ENCODE measurements at places on chromosomes 1 and 21.

GRCh38 chr1:178632653-178633052 lies 92.4 kb upstream of the RALGPS2 start:
- no peak for DNase-seq

GRCh38 chr1:27074175-27074780 lies 61.6 kb upstream of the TENT5B start:
- DNase-seq = no peak

DNA sequence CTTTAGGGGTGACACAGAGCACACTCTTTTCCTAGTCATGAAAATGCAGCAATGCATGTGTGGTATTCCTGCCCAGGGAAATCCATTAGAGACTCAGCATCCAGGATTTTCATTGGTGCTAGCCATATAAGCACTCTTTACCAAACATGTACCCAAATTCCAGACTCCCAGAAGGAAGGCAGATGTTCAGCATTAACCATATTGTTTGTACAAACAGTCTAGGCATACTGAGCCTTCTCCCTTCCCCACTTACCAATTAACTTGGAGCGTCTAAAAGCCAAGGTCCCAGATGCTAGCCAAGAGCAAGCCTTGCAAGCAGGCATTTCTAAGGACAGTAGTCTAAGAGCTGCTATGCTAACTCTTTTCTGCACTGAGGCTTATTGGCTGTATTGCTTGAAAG lies 27.9 kb downstream of the ZBED6 start:
- no peak for DNase-seq

DNA sequence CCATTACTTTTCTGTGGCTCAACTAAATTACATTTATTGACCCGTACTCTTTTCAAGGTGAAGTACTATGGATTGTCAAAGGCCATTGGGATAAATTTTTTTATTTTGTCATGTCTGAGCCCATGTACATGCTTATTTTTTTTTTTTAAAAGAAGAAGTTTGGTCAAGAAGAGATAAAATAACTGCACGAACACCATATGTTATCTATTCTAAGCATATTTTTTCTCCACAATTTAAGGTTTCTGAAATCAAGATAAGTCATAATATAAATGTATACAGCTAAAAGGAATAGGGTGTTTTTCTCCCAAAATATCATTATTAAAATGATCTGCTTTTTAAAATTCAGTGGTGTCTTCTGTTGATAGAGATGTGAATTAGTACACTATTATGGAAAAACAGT lies 35.0 kb upstream of the SH2D1B start:
- no peak for DNase-seq

- no peak for DNase-seq
Observed at GRCh38 chr1:231626951-231627614, 493 bp downstream of the DISC1 start.

DNA sequence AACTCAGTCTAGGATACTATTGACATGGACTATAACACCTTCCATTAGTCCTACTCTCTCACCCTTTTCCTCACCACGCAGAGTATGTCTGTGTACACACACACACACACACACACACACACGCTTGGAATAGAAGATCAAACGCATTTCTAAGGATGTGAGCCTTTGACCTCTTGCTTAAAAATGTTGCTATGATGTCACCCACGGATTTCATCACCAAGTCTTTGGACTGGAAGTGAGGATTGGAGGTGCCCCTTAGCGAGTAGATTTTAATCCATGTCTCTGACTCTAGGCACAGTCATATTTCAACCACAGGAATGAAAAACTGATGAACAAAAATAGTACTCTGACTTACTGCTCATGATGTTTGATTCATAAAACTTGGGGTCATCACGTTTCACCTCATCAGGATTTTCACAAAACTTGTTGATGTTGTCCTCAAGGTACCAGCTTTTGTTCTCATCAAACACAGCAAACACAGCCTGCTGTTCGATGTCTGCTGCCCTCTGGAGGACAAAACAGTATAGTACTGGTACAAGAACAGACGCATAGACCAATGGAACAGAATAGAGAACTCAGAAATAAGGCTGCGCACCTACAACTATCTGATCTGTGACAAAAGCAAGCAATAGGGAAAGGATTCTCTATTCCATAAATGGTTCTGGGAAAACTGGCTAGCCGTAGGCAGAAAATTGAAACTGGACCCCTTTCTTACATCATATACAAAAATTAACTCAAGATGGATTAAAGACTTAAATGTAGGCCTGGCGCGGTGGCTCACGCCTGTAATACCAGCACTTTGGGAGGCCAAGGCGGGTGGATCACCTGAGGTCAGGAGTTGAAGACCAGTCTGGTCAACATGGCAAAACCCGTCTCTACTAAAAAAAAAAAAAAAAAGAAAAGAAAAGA lies 39.9 kb downstream of the F5 start:
- peak; percentile 8 for DNase-seq

DNA sequence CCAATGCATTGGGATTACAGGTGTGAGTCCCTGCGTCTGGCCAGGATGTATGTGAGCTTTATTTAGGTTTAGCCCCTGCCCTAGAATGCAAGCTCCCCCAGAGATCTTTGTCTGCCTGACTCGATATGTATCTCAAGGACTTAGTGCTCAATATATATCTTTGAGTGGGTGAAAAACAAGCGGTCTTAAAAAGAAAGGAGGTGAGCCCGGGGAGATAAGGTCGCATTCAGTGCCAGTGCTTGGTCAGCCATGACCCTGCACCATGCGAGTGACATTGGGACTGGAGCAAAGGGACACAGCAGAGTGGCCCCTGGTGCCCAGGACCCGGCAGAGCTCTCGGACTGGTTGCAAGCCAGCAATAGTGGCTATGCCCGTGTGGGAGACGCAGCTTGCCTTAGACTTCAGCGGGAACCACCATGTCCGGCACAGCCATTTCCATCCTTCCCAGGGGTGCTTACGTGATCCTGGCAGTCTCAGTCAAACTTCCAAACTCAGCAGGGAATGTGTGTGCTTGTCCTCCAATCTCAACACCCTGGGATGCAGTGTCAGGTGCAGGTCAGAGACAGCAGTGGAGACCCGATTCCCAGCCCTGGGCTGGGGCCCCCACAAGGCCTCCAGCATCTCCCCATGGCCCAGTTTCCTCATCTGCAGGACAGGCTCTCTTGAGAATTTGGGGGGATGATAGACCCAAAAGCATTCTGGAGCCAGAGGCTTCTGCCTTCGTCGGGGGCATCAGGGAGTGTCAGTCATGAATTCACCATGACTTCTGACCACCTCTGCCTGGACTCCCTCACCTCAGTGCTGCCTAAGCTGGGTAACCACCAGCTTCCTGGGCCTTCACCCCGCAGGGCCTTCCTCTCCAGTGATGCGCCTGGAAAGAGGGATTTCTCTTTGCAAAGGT lies 1.8 kb downstream of the MX2 start:
- DNase-seq = no peak

GRCh38 chr21:42424914-42425541 lies 21.3 kb downstream of the UBASH3A start:
- DNase-seq = peak; percentile 57

DNA sequence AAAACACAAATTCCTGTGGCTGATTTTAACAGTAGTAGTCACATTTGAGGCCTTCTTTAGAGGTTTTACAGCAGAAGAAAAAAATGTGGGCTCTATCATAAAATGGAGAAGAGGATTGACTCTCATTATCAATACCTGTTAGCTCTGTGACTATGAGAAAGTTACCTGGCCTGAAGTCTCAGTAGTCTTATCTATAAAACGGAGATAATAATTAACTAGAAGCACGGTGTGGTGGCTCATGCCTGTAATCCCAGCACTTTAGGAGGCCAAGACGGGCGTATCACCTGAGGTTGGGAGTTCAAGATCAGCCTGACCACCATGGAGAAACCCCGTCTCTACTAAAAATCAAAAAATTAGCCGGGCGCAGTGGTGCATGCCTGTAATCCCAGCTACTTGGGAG lies 90.4 kb upstream of the PLPPR4 start:
- DNase-seq = no peak
